ENCODE measurements at places on chromosomes 7 and 10.

GRCh38 chr7:69095649-69096048, 502.6 kb upstream of the AUTS2 start:
- no peak for DNase-seq

DNA sequence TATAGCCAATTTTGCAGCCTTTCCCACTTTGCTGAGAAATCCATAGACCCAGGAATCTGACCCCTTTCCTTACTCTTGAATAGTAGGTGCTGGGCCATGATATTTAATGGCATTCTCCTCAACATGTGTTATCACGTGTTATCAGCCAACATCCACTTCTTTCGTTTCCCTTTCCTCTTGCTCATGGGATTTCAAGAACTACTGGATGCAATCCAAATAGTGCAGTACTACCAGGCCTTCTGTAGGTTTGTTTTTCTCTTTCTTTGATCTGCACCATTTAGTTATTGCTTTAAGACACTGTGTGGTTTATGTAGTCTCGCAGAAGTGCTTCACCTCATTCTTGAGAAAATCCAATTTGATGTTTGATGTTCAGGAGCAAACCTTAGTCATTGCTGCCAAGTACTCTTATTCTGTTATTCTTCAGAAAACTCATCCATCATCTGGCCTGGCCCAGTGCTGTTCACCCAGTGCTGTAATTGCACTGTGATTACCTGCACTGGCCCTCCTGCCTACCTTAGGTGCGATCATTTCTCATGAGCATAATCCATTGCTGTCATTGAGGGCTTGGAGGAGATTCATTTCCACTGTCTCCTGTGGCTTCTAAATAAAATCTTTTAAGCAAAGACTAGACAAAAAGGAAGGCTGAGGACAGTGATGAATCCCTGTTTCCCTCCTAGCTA, 315.3 kb downstream of the BMPER start:
- DNase-seq: no peak

DNA sequence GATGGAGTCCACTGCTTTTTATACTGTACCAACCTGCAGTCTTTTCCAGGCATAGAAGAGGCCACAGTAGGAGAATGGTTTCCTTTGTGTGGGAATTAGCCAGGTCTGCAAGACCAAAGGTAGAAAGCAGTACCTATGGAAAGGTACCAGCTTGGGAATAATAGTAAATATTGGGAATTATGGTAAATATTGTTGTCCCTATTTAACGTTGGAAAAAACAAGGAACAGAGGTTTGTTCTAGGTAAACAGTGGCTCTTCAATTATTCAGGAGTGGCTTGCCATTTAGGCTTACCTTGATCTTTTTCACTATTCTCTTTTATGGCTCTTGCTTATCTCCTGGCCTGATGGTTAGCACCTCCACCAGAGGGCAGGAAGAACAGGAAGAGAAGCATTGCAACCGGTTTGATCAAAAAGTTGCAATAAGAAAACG, 43.9 kb upstream of the GSAP start:
- DNase-seq: no peak

DNA sequence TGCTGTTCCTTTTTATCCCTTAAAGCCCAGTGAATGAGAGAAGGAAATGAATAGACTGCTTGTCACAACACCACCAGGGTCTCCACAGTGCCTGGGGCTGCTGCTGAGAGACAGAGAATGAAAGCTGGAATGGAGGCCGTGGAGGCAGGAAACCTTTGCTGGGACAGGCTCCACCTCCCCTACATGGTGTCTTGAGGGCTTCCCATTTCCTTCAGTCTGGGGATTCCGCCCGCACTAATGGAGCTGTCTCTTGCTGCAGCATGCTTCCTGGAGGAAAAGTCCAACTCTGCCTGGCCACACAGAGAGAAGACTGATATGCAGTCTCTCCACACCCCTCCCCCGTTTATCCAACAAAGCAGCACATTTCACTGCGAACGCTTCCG, 54.5 kb downstream of the LRRC4 start:
- no peak for DNase-seq

DNA sequence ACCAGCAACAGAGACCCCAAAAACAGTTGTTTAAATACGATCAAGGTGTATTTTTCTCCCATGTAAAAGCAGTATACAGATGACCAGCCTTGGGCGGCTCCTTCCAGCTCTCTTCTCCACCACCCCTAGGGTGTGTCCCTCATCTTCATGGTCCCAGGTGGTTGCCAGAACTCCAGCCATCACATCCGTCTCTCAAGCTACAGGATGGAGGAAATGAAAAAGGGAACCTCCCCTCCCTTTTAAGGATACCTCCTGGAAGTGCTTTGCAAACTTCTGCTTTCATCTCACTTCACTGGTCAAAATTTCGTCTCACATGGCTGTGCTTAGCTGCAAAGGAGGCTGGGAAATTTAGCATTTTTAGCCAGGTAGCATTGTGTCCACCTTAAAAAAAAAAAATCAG, 59.3 kb downstream of the C10orf105 start:
- DNase-seq: no peak

- DNase-seq: no peak
These were observed 96.9 kb upstream of the PPP2R2D start for GRCh38 chr10:131803860-131804425.

DNA sequence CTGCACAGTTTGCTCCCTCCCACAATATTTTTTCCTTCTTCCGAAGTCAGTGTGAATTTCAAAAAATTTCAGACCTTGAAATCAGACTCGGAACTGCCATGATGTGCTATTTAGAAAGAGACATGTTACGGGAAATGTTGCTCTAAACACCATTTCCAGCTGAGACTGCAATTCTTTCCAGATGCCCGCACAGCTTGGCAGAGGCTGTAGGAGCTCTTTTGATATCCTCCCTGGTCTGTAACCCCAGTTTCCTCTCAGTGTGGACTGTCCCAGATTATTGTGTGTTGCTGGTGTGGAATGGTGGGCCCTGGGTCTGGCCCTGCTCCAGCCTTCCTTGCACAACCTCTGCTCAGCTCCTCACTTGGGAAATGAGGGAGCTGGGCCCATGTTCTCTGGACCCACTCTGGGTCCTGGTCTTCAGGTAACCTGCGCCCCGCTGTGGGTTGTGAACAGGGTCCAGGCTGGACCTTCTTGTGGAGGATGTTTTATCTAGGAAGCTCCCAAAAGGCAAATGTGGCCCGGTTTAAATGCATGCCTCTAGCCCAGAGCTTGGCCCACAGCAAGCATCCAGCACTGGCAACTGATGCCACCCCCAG, 172.8 kb upstream of the CXCL12 start:
- no peak for DNase-seq

DNA sequence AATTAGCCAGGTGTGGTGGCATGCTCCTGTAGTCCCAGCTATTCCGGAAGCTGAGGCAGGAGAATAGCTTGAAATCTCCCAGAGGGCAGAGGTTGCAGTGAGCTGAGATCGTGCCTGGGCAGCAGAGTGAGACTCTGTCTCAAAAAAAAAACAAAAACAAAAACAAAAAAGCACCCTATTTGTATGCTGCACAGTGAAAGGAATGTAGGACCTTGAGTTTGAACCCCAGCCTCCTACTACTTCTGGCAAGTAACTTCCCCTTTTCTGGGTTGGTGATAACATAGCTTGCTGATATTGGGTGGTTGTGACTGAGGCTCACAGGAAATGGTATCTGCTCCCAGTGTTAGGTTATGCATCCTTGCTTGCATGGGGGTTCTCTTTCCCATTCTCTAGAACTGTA, 205.3 kb downstream of the BUB3 start:
- no peak for DNase-seq

DNA sequence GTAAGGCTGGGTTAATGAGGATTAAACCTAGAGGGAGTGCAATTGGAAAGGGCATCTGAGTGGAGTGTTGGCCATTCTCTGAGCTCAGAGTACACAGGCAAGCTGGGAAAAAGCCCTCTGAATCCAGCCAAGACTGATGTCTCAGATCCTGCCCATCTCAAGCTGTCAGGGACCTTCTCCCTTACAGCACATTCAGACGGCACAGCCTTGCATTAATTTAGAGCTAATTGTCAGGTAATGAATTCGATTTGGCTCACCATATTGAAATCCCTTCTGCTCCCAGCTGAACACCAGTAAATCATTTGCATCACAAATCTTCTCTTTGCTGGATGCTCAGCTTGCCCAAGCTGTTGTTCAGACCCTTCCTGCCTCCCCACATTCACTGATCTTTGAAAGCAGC, 399.3 kb upstream of the PODXL start:
- DNase-seq: no peak

DNA sequence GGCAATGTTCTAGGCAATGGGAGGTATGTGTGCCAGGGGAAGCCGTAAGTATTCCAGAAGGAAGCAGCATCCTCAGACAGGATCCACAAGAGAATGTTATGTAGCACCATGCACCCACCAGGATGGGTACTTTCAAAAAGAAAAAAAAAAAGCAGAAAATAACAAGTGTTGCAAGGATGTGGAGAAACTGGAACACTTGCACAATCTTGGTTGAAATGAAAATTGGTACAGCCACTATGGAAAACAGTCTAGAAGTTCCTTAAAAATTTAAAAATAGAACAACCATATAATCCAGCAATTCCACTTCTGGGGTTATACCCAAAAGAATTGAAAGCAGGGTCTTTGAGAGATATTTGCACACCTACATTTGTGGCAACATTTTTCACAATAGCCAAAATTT, 20.2 kb downstream of the C10orf71 start:
- no peak for DNase-seq

- DNase-seq: no peak
These were observed 2.7 kb downstream of the HOXA11 start for GRCh38 chr7:27182285-27182841.

GRCh38 chr10:614790-615582, 74.5 kb downstream of the DIP2C start:
- DNase-seq: peak; percentile 56

GRCh38 chr7:95582578-95583293, 13.6 kb downstream of the PDK4 start:
- no peak for DNase-seq

DNA sequence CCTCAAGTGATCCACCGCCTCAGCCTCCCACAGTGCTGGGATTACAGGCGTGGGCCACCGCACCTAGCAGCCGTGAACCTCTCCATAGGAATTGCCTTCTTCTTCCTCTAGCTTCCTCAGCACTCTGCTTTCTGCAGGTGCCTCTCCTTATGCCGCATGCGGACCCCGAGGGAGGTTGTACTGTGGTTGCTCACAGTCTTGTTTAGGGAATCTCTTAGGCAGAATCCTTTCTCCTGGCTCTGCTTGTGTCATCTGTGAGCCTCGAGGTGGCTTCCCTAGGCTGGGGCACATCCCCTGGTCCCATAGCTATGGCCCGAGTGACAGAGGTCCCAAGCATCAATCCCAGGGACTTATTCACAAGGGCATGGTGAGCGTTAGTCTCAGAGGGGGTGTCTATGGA, 33.2 kb upstream of the GIMAP8 start:
- DNase-seq: no peak
